ENCODE measurements at places on chromosomes 11 and 22. TPM values are rescaled to one million over a fixed set of nuclear protein-coding genes. Genes with fewer than 3 reads are reported as not detected.

DNA sequence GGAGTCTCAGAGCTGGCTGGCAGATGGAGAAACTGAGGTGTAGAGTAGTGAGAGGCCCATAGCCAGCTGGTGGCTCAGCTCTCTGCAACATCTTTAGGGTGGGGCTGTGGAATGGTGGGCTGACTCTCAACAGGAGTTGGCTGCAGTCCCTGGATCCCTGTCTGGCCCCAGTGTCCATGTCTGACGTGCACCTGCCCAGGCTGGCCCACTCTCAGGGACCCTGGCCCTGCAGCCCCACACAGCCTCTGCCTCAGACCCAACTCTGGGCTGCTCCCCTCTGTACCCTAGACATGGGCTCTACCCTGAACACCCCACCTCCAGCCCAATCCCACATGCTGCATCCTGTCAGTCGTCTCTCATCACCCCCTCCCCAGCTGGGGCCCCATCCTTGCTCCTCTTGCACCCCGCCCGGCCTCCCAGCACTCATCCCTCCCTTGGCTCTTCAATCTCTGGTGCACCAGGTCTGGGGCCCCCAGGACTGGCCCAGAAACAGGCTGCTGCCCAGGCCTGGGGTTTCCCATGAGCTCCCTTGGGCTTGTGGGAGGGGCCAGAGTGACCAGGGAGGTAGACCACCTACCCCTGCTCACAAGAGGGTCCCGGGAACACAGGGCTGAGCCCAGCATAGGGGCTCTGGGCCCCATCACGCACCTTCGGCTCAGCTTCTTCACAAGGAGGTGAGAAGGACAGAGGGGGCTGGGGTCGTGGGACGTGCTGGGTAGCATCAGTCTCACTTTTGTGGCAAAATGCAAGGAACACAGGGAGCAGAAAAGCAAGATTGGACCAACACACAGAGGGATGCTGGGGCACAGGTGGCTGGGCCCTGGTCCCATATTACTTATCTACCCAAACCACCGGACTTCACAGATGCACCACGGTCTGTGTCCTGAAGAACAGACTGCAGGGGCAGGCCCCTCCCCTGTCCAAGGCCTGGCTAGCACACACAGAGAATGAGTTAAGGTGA, 31.5 kb downstream of the ARVCF start:
- DNase-seq: no peak

DNA sequence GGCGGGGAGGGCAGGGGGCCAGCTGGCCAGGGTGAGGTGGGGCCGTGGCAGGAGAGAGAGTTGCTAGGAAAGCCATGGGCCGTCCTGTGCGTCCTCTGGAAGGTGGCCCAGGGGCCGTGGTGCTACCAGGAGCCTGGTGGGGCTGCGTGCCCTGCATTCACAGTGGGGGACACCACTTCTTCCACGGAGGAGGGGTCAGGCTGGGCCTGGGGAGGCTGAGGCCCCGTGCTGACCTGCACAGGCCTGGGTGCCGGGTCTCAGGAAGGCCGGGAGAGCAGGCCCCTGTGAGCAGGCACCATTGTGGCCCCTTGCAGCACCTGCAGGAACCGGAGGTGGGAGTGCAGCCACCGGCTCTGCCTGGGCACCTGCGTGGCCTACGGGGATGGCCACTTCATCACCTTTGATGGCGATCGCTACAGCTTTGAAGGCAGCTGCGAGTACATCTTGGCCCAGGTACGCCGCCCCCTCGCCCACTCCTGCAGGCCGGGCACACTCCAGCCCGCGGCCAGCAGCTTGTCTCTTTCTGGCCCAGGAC, 12.0 kb downstream of the MUC5B start:
- DNase-seq: no peak

GRCh38 chr11:93547773-93548172, 4.6 kb upstream of the SMCO4 start:
- no peak for DNase-seq

- DNase-seq: peak; percentile 77
Observed at GRCh38 chr11:30749268-30749667, 163.1 kb upstream of the MPPED2 start.

The SNX32 gene
- total RNA-seq: 0.49 TPM

- DNase-seq: no peak
Observed at GRCh38 chr22:17980638-17981051, 43.7 kb downstream of the MICAL3 start.

DNA sequence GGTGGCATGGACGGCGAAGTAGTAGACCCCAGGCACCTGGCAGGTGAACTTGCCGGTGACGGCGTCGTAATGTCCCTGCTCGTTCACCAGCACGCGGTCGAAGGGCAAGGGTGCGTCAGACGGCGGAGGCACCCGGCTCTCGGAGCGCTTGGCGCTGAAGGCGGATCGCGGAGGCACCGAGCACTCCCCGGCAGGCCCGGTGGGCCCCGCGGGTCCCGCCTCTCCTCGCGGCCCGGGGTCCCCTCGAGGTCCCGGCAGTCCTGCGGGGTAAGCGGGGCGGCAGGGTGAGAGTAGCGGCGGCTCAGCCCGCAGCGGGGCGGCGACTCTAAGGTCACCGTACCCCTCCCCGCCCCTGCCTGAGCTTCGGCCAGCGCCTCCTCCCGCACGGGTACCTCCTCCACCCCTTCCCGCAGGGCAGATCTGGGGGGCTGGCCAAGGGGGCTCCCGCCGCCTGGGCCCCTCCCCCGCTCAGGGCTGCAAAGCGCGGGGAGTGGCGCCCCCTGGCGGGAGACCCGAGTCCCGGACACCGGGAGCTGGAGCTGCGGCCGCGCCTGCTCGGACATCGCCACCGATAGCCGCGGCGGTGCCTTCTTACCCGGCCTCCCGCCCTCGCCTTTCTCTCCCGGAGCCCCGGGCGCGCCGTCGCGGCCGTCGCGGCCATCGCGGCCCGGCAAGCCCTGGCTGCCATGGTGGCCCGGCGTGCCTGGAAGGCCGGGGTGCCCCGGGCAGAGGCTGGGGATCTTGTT, 921 bp downstream of the C1QTNF5 start:
- peak; percentile 88 for DNase-seq

DNA sequence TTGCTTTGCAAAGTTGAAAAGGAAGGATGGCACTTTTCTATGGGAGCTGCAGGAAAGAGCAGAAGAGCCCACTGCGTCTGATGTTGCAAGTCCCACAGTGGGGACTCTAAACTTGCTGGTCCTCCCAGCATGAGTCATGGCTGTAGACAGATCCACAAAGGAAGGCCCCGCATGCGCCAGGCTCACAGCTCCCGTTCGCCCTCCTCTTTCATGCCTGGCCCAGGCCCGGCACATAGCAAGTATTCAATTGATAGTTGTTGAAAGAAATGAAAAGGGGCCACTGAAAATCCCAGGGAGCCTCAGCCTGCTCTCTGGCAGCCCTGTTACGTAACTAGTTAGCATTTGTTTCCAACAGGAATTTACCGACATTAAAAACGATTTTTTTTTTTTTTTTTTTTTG, 18.9 kb downstream of the AP1B1 start:
- peak; percentile 67 for DNase-seq

- no peak for DNase-seq
Observed at GRCh38 chr22:33726294-33726734, 194.0 kb downstream of the LARGE1 start.

DNA sequence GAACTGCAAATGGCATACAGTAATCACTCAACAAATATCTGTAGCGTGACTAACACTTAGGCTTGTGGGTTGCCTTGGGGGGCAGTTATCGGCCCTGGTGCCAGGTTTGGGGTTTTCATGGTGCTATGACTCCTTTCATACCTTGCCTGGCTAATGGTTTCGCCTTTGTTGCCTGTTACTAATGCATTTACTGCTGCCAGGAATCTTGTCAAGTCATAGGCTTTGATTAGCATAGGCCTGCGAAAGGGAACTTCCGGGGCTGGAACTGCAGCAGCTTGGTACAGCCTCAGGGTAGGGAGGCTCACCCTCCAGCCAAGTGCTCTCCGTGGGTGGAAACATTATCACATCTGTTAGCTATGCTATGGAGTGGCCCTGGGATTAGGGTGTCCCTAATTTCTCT, 13.2 kb downstream of the SLC25A18 start:
- DNase-seq: peak; percentile 51

DNA sequence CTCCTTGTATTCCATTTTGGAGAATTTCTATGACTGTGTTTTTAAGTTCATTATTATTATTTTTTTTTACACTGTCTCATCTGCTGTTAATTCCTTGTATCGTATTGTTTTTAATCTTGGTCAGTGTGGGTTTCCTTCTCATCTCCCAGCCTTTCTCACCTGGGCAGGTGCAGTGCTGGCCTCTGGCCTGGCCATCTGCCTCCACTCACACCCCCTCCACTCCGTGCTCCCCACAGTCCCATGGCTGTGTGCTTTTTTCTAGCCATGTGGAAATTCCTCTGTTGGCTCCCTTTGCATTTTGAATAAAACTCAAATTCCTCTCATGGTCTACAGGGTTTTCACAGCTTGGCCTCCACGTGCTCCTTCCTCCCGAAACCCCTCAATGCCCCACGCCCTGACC, 50.3 kb upstream of the LINC01488 start:
- no peak for DNase-seq

The LAYN gene
- total RNA-seq: 4.3 TPM

GRCh38 chr22:49825944-49826602, 1.6 kb downstream of the BRD1 start:
- DNase-seq: no peak

DNA sequence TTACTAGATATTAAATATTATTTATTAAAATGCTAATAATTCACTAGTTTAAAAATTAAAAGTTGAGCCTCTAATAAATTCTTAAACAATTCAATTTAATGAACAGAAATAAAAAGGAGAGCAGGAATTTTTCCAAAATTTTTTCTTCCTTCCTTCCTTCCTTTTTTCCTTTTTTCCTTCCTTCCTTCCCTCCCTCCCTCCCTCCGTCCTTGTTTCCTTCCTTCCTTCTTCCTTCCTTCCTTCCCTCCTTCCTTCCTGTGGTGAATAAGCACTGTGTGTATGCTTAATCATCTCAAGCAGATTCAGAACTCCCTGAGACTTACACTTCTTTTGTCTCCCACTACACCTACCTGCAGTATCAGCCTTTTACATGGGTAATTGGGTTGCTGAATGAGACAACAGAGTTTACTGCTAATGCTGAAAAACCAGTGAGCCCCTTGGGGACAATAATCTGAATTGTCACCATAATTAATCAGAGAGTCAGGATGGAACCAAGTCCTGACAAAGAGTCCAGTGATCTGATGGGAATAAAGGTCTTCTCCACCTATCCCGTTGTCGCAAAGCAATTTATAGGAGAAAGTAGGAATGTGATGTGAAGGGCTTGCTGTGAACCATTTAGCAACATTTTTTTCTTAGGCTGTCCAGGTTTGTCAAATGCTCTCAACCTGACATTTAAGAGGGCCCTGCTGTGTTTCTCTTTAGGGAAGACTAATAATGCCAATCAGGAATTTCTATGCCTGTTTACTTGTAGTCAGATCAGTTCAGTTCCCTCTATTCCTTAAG, 58.1 kb upstream of the CEP295 start:
- no peak for DNase-seq

DNA sequence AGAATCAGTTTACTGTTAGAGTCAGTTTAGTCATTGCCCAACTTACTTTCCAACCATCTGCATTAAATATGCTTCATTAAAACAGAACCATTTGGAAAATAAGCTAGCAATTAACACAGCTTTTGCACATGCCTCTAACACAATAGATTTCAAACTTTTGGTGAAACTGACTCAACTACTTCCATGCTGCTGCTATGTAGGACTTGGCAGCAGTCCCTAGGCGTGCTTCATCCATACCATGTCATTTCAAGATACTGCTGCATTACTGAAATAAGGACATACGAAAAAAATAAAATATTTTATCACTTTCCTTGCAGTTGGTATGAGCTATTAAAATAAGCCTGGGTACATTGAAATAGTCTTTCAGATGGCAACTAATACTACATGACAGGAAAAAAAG, 65.5 kb upstream of the SOX6 start:
- DNase-seq: no peak

The PHLDA2 gene
- not detected for total RNA-seq

The ART5 gene
- 9.0 TPM for total RNA-seq

DNA sequence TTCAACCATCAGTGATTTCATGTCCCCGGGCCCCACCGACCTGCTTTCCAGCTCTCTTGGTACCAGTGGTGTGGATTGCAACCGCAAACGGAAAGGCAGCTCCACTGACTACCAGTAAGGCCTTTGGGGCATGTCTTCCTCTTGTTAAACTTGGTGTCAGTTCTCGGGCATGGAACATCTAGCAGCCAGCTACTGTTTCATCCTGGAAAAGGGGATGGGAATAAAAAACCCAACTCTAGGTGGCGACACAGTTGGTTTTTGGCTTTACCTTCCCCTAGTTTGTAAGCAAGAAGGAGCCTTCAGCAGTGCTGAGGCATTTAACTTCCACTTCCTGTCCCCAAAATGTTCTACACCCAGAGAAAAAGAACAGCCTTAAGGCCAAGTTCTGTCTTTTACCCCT, 76.7 kb downstream of the BMAL1 start:
- DNase-seq: peak; percentile 76

GRCh38 chr11:80412604-80413003, 971.8 kb upstream of the TENM4 start:
- DNase-seq: no peak

DNA sequence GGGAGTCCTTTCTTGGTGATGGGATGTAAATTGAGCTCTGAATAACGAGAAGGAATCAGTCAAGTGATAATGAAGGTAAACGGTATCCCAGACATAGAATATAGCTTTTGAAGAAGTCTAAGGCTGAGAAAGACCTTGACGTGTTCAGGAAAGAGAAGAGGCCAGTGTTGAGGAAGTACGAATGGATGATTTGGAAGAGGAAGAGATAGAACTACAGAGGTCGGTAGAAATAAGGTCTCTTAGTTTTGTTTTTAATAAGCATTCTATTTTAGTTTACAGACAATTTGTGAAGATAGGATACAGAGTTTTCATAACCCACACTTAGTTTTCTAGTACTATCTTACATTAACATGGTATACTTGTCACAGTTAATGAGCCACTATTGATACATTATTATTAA, 1598.1 kb downstream of the FAM181B start:
- no peak for DNase-seq

DNA sequence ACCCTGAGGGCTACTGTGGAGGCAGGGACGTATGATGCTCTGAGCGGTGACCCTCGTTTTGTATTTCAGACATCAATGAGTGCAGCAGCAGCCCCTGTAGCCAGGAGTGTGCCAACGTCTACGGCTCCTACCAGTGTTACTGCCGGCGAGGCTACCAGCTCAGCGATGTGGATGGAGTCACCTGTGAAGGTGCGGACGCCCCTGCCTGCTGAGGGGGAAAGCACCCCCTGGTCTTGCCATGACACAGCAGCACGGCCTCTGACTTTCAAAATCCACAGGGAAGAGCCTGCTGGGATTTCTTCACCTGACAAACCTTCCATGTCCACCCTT, 44.3 kb downstream of the FBLN1 start:
- no peak for DNase-seq

The ALDH3B1 gene
- not detected for total RNA-seq

- no peak for DNase-seq
Observed at GRCh38 chr11:108685419-108686130, 20.7 kb downstream of the DDX10 start.

GRCh38 chr22:46545086-46545792, 7.8 kb upstream of the CELSR1 start:
- DNase-seq: no peak

Measured in GM23338 (cell line).